Endothelial cell (in vitro differentiated cells): ENCODE measurements at places on chromosomes 7 and 10.
A peak's percentile ranks its signal among the peaks of the same experiment; 100 is the strongest.

GRCh38 chr10:117001144-117001543, 3.8 kb downstream of the SHTN1 start:
- DNase-seq = no peak

DNA sequence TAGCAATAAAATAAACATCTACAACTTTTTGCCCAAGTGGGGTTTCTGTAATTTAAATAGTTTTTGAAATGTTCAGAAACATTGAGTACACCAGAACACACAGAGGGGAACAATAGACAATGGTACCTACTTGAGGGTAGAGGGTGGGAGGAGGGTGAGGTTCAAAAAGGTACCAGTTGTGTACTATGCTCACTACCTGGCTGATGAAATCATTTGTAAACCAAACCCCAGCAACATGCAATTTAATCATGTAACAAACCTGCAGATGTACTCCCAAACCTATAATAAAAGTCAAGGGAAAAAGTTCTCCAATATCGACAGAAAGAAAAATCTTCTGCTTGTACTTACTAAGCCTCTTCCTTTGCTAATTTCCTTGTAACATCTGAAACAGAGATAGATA, 4.2 kb upstream of the TES start:
- no peak for DNase-seq

DNA sequence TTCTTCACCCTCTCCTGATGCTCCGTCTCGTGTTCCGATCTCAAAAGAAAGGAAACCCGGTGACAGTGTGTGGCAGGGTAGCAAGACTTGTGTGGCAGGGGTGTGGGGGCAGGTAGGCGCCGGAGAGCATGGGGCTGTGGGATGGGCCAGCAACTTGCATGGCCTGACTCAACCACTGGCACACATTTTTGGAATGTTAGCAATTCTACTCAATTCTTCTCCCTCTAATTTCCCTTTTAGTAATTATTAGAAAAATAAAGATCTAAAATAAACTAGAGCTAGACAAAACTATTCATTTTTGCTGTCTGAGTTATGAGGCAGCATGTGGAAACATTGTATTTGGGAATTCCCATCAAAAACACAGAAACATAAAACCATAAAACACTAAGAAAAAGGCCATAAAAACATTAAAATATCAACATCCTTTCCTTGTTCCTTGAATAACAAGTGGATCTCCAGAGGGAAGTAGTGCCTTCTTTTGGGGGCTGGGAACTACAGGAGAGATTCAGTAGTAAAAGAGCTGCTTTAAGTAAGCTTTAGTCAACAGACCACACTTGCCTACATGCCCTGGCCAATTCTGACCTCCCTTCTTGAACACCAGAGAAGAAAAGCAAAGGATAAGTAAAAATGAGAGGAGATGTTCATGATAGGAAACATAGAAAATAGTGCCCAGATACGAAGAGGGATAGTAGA, 21.8 kb downstream of the SEMA3C start:
- no peak for DNase-seq

DNA sequence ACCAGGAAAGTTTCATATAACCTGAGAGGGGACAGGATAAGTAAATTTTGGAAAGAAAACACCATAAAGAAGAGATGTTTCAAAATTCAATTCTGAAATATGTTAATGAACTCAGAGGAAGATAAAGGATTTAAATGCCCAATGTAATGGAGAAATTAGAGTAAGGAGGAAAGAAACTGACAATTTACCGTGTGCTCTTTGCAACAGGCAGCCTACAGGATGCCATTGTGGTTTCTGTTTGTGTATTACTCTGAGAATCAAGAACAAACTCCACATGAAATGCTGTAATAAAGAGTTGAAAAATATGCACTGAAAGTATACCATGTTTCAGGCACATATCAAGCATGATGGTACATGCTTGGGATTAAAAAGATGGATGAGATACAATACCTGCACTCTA, 44.8 kb upstream of the GLCCI1 start:
- no peak for DNase-seq

- DNase-seq = no peak
Observed at GRCh38 chr7:9149499-9150082, 716.2 kb downstream of the NXPH1 start.

- no peak for DNase-seq
Observed at GRCh38 chr7:42152329-42153205, 84.4 kb downstream of the GLI3 start.

DNA sequence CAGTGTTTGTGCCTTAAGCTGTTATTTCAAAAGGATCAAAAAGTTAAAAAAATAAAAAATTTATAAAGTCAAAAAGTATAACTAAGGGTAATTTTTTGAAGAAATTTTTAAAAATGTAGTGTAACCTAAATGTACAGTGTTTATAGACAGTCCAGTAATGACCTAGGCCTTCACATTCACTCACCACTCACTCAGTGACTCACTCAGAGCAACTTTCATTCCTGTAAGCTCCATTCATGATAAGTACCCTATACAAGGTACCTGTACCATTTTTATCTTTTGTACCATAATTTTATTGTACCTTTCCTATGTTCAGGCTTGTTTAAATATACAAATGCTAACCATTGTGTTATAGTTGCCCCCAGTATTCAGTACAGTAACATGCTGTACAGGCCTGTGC, 21.5 kb downstream of the DNAJC9 start:
- DNase-seq = no peak

DNA sequence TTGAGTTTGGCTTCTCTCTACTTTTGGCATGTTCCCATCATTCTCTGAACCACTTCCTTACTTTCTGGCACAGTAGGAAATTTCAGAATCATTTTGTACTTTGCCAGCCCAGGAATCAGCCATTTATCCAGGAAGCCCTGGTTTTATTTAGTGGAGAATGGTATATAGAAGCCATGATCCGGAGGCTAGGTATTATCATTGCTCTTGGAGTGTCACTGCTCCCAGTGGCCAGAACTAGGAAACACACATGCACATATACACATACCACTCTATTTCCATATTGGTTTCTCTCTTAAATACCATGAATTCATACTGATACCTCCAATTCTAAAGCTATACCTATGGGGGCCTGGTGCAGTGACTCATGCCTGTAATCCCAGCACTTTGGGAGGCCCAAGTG, 36.3 kb downstream of the SUFU start:
- DNase-seq = no peak

- DNase-seq = no peak
Observed at GRCh38 chr7:121138262-121138933, 149.9 kb downstream of the CPED1 start.

GRCh38 chr10:124601431-124602120, 140.0 kb downstream of the LHPP start:
- no peak for DNase-seq

DNA sequence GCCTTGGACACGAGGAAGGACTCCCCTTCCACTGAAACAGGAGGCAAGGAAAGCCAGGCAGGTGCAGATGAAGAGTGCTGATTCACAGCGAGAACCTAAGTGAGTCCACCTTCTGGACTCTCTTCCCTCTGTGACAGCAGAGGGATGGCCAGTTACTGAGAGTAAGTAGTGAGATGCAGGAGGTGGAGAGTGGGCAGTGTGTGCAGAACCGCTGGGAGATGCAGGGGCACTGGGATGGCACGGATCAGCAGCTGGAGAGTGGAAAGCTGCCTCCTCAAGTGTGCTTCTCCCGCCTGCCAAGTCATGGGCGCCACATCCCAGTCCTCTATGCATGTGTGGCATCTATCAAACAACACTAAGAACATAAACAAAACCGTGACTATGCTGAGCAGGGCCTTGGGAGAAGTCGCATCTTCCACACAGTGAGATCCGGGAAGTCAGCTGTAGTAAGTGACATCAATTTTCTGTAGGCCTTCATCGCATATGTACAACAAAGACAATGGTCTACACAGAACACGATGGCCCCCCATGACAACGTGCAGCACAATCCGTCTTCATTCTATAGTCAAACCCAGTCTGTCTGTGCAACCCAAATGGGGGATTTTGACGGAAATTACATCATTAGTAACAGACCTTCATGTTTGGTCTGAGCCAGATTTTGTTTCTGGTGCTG, 217.4 kb upstream of the KLF14 start:
- DNase-seq = no peak

DNA sequence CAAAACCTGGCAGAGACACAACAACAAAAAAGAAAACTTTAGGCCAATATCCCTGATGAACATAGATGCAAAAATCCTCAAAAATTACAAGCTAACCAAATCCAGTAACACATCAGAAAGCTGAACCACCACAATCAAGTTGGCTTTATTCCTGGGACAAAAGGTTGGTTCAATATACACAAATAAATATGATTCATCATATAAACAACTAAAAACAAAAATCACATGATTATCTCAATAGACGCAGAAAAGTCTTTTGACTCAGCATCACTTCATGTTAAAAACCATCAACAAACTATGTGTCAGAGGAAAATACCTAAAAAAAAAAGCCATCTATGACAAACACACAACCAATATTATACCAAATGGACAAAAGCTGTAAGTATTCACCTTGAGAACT, 283.5 kb downstream of the THSD7A start:
- no peak for DNase-seq

DNA sequence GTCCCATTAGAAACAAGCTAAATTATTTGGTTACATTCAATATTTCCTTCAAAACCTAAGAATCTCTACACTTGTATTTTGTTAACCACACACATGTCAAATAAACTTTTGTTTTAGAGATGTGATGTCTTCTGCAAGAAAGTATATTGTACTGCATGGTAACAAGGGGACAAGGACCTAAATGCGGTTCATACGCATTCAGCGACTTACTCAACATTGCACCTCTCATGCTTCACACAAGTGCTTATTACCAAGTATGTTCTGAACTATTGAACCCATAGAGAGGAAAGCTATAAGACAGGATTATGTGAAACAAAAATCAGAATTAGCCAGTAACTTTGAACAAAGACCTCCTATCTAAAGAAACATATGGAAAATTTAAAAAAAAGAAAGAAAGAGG, 68.3 kb downstream of the CREB5 start:
- no peak for DNase-seq

DNA sequence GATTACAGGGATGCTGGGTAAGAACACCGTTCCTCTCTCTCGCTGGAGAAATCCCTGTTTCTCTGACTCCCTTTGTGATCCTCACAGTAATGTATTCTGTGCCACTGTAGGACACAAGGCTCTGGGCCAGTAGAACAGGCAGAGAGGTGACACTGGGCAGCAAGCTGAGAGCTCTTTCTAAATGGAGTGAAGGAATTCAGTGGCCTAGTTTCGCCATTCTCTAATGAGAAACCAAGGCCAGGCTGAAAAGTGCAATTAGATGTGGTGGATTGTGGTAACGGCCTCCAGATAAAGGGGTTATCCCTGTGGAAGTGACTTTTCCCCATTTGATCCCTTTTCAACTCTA, 12.8 kb downstream of the KCTD7 start:
- DNase-seq = no peak

- no peak for DNase-seq
Observed at GRCh38 chr10:28111712-28112111, 112.8 kb upstream of the ODAD2 start.

DNA sequence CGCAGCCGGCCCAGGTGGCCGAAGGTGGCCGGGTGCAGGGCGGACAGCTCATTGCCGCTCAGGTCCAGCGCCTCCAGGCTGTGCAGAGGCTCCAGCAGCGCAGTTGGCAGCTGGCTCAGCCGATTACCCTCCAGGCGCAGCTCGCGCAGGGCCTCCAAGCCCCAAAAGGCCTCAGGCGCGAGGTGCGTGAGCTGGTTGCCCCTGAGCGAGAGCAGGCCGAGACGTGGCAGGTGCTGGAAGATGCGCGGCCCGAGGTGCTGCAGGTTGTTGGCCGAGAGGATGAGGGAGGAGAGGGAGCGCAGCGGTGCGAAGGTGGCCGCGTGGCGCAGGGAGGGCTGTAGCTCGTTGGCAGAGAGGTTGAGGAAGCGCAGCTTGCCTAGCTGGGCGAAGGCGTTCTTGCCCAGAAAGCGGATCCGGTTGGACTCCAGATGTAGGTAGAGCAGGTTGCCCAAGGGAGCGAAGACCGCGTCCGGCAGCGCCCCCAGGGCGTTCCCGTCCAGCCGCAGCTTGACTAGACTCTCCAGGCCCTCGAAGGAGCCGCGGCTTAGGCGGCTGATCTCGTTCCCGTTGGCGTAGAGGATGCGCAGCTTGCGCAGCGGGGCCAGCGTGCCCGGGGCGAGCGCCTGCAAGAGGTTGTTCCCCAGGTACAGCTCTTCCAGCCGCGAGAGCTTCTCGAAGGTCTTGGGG, 923 bp downstream of the TRIL start:
- peak; percentile 28 for DNase-seq
